Caudate nucleus (tissue), 63 donors: ENCODE measurements at places on chromosomes 2 and 18.

GRCh38 chr2:10880586-10881321, 31.0 kb upstream of the KCNF1 start:
- DNase-seq = no peak

DNA sequence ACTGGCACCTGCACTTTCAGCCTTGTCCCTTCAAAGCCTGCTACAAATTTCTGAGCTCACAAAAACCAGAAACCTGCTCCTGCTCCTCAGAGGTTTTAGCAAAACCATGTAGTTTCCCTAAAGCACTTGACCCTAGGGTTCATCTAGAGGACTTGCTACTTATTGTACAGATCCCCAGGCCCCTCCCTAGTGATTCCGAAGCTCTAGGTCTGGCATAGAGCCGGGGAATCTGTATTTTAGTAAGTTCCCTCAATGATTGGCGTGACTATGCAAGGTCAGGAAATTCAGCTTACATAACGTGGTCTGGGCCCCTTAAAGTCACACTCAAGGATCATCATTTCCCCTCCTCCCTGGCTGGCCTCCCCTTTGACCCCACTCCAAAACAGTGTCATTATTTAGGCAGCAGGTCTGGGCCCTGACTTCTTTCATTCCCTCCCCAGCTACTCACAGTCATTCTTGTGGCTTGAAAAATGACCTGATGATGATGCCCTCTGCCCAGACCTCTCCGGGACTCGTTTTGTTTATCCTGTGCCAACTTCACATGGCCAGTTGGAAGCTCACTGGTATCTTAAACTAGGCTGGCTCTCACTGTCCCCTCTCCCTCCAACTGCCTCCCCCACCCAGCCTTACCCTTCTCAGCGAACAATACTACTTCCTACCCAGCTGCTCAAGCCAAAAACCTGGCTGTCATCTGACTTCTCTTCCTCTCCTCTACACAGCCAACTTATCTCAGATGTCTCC, 36.0 kb downstream of the WDFY1 start:
- DNase-seq = no peak

DNA sequence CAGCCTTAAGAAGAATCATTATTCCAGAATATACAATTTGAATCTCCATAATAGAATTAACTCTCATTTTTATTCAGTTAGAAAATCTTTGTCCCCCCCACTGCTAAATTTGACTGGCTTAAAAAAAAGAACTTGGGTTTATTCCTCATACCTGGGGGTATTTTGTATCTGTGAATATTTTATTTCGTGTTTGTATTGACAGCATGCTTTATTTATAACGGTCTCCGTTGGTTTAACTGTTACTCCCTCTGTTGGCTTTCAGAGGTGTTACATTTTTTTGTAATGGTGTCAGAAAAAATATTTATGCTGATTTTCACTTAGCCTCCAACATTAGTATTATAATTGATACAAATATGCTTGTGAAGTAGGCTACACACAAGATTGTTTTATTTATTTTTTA, 109.1 kb downstream of the HAUS1 start:
- no peak for DNase-seq

DNA sequence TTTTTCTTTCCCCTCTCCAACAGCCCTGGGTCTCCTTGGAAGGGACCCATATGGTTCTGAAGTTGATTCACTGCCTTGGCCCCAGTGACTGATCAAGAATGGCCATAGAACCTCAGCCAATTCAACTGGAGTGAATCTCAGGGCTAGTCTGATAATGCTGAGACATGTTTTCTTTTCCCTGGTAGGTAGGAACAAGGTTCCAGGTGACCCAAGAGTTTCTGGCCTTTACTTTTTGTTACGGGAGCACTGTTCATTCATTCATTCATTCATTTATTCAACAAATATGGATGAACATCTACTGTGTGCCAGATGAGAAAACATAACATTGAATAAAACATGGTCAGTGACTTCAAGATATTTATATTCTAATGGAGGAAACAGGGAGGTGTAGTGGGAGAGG, 3.1 kb upstream of the ZCCHC2 start:
- DNase-seq = no peak

DNA sequence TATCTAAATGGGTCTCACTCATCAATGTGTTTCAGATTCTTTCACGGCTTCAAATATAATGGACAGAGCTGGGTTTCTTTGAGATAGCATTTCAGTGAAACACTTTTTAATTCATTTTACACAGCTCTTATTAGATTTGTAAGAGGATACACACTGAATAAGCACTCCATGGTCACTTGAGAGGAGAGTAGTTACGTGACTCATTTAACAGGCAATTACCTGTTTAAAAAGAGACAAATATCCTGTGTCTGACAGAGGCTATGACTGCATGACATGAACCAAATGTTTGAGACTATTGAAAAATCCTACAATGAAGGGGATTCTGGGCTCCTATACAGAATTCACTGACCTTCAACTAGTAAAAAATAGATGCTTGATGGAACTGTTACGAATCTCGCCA, 786.9 kb downstream of the EPHA4 start:
- DNase-seq = no peak

GRCh38 chr18:36993068-36993467, 164.1 kb downstream of the KIAA1328 start:
- DNase-seq = no peak

- DNase-seq = no peak
Observed at GRCh38 chr2:224260372-224261020, 141.4 kb downstream of the FAM124B start.

DNA sequence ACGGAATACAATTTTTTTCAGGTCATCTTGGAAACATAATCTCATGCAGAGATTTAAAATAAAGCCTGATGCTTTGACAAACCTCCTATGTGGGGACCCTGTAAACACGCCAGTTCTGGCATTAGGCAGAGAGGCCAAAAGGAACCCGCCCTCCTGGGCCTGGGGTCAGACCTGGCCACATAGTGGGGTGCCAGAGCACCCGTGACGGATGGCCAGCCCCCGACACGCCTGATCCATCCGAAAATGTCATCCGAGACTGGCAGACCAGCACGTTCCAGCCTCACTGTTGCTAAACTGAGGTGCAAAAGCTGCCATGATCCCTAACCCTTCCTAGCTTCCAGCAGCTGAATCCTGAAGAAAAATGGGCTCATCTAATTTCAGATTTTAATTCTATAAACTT, 222.6 kb upstream of the SALL3 start:
- no peak for DNase-seq

- DNase-seq = no peak
Observed at GRCh38 chr18:55607773-55608172, 19.8 kb upstream of the TCF4 start.

GRCh38 chr18:9248661-9249060, 85.9 kb upstream of the TWSG1 start:
- DNase-seq = no peak

DNA sequence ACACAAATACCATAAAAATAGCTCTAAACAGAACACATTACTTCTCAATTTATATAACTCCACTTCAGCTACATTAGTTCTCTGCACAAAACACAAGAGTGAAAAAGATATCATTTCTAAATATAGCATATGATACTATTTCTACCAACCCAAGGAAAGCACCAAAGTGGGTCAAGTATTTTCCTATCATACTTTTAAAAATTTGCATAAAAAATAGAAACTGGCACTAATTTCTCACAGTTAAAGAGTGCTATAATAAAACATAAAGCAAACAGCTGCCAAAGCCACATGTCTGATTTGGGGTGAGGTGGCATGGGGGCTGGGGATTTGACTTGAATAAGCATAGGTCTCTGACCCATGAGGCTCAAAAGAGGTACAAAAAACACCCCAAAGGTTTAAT, 61.5 kb downstream of the BARD1 start:
- no peak for DNase-seq

- no peak for DNase-seq
Observed at GRCh38 chr2:130822766-130823165, 13.9 kb upstream of the ARHGEF4 start.

GRCh38 chr2:145682546-145683157, 1162.7 kb upstream of the ZEB2 start:
- DNase-seq = no peak

DNA sequence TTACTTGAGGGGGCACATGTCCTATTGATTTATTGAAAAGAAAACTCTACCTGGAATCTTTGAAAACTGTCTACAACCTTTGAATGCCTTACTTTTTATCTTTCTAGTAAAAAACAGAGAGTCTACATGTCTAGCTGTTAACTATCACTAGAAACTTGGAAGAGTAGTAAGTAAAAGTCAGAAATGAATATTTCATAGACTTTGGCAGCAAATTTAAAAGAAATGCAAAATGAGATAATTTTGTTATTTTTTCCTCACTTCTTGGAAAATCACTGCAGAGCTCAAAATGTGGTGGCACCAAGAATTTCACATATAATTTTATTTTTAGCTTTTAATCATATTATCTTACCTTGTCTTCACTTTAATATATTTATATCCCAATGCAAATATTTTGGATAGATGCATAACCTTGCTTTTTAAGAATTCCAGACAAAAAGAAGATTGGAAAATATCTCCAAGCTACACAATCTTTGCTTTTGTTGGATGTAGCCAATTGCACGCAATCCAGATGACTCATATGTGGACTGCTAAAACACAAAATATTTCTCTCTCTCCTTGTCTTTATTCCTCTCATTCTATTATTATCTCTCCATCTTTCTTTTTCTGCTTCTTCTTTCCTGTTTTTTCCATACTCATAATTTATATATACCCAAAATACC, 92.2 kb upstream of the DSEL start:
- no peak for DNase-seq

DNA sequence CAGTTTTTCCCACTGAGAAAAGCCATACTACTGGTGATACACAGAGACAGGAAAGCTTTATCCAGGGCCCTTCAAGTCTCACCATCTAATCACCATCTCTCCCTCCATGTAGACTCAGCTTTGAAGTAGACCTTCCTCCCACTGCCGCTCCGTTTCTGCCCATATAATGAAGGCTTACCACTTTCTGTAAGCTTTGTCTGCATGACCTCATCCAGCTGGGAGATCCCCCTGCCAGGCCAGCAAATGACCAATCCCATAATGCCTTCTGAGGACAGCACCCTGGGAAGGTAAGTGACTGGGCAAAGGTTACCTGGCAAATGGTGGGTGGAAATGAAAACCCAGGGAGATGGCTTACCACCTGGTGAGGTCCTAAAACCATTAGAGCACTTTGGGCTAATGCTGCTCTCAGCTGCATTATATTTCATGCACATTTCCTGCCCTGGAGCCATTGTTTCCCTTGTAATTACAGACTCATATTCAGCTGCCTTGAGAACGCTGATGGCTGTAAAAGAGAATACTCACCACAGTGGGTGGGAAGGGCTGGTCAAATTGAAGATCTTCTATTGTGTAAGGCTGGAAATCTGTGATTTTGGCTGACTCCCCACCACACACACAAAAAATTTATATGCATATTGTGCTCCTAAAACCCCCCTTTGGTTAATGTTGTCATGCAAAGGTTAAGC, 350.7 kb upstream of the SYT4 start:
- no peak for DNase-seq

DNA sequence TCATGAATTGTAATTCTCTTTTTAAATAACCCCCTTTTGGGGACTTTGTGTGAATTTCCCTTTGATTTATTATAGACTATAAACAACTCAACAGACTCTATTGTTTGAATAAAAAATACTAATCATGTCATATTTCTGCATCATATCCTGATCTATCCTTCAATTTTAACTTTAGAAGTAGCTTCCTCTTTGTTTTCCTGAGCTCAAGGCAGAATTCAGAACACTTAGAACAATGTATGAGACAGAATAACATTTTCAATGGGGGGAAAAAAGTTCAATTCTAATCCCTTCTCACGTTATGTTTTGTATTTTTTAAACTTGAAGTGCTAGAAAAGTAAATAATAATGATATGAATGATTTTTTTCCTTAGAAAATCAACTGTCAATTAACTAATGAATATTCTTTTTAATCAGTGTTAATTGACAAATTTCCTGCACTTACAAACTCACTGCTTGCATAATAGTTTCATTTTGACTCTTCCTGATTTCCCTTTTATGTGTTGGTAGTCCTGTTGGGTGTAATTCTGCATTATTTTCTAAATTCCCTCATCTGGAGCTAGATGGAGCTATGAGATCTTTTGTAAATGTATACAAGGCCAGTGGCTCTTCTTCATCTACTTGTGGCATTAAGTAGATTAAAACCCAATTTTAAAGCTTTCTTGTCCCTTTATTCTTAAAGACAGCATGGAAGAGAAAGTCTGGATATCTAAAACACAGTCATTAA, 326.1 kb downstream of the PARD3B start:
- DNase-seq = no peak

DNA sequence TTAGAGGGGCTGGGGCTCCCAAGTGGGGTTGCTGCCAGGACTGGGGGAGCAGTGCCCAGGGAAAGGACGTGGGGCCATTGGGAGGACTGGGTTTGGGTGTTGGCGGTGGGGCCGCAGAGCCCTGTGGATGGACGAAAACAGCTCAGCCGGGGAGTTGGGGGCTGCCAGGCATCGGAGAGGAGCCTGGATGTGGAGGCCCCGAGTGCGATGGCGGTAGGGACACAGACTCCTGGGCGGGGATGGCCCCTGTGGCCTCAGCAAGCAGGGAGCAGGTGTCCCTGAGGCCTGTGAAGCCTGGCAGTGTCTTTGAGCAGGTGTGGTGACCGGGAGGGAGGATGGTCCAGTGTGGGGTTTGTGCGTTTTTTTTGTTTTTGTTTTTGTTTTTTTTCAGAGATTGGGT, 13.3 kb downstream of the CTDP1 start:
- DNase-seq = no peak

GRCh38 chr2:18531194-18531593, 29.3 kb downstream of the RDH14 start:
- DNase-seq = no peak

DNA sequence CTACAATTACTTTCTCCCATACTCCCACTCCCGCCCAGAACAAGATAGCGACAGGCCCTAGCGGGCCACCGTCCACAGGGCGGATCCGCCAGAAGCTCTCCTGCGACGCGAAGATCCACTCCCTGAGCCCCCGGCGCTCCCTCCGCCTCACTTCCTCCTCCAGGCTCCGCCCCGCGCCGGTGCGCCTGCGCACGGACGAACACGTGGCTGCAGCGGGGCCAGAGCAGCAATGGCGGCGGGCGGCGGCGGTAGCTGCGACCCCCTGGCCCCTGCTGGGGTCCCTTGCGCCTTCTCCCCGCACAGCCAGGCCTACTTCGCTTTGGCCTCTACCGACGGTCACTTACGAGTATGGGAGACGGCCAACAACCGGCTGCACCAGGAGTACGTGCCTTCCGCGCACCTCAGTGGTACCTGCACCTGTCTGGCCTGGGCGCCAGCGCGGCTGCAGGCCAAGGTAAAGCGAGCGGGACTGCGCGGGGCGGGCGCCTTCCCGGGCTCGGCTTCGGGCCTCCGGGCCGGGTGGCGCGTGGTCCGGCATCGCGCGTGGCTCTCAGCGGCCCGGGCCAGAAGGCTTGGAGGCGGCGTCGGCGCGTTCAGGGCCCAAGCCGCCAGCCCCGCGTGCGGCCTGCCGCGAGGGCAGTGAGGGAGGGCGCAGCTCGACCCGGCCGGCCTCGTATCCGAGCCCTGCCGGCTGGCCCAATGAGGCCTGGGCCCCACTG, at the start of gene WDR43:
Gene WDR43, plus strand, starts transcription at position 198 of the 719 bp plus-strand sequence. Its CDS starts 32 bp downstream, at position 230.
- peak; percentile 89 for DNase-seq

GRCh38 chr18:46171331-46171730, 67.1 kb downstream of the HAUS1 start:
- no peak for DNase-seq
